ENCODE measurements at places on chromosomes 6 and 20. TPM values are rescaled to one million over a fixed set of nuclear protein-coding genes. Genes with fewer than 3 reads are reported as not detected.

MAFB gene
- 0.79 TPM for total RNA-seq

DNAAF9 gene
- total RNA-seq, result 24.7 TPM

POPDC3 gene
- total RNA-seq, result 14.8 TPM

TBXT gene
- total RNA-seq, result not detected

OR2H2 gene
- total RNA-seq, result not detected

BPI gene
- 0.30 TPM for total RNA-seq

PPP1R11 gene
- total RNA-seq, result 25.7 TPM

PSORS1C1 gene
- 3.6 TPM for total RNA-seq

MCCD1 gene
- total RNA-seq, result not detected

GSTA2 gene
- not detected for total RNA-seq

PRRT1 gene
- total RNA-seq, result 0.39 TPM

CST5 gene
- total RNA-seq, result not detected

SNX21 gene
- 64.4 TPM for total RNA-seq

GPX5 gene
- total RNA-seq, result not detected

TMEM217 gene
- 1.4 TPM for total RNA-seq

REM1 gene
- total RNA-seq, result 0.07 TPM

Measured in smooth muscle cell of the pulmonary artery (primary cell).